ENCODE measurements at places on chromosomes 16 and 17.

DNA sequence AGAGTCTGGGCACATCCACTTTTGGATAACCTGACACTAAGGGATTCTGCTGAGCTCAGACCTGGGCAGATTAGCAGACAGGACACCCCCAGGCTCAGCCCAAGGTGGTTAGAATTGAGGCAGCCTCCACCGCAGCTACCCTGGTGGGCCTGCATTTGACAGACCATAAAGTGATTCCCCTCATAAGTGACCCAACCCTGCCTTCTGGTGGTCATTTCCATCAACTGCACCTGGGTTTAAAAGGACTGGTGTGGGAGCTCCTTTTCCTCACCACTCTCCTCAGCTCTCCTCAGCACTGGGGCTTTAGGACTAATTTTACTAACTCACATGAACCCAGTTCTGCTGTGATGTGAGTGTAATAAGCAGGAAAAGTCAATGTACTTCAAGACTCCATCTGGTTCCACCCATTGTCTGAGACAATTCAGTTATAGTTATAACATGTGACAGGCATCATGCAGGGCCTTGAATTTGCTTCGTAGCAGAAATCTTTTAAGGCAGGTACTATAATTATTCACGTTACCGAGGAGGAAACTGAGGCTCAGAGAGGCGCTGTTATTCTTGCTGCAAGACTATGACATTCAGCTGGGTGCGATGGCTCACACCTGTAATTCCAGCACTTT, 42.5 kb downstream of the MYH3 start:
- DNase-seq = peak; percentile 7

- no peak for DNase-seq
Observed at GRCh38 chr17:50660887-50661345, 26.2 kb downstream of the ABCC3 start.

DNA sequence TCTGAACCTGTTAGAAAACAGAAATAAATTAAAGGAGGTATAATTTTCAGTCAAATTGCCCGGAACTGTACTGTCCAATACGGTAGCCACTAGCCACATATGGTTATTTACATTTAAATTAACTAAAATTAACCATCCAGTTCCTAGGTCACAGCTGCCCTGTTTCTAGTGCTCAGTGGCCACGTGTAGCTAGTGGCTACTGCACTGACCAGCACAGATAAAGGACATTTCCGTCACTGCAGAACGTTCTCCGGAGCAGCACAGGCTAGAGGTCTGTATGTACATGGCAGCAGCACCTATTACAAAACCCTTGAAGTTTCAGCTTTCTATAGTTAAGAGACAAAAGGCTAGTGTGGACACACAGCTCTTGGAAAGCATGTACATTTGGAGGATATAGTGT, 33.7 kb downstream of the CPSF4L start:
- DNase-seq = no peak

DNA sequence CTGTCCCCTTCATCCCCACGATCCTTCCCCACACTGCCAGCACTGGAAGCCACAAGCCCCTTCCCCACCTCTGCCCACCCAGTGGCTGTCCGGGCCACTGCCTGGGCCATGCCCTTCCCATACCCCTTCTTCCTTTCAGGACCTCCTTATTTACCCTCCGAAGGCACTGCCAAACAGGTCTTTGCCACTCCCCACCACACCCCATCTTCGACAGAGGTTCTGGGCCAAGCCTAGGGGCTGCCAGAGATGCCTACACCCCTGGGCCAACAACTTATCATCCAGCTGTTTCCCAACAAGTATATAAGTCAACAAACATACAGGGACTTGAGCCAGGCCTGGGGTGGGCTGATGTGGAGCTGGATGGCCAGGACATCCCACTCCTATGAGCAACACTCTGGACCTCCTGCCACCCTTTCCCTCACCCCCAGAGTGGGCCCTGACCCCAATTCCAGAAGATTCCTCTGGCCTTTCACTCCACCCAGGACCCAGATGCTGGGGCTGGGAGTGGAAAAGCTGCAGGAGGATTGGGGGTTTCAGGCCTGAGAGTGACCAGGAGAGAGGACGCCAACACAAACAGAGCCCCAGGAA, 1.5 kb upstream of the PPP1R1B start:
- DNase-seq = no peak

- DNase-seq = no peak
Observed at GRCh38 chr16:68590201-68590994, 51.3 kb downstream of the ZFP90 start.

- DNase-seq = no peak
Observed at GRCh38 chr17:29235904-29236303, 10.8 kb upstream of the CRYBA1 start.

- no peak for DNase-seq
Observed at GRCh38 chr16:56603589-56603988, 4.8 kb upstream of the MT2A start.

- DNase-seq = no peak
Observed at GRCh38 chr17:81239714-81240555, 817 bp downstream of the NDUFAF8 start.

DNA sequence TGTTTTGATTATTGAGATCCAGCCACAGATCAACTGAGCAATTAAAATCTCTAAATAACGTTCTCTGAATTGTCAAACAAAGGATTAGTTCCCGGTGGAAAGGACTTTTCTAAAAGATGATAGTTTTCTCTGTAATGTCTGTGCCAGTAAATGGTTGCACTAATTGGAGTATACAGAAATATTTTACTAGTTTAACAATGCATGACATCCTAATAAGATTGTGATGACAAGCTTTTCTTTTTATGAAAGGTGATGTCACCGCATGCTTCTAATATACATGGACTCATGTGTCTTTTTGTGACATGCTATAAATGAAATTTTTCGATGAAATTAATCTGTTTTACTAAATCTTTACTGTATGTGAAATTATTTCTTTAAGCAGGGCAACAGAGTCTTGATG, 211.1 kb downstream of the IRX3 start:
- no peak for DNase-seq

DNA sequence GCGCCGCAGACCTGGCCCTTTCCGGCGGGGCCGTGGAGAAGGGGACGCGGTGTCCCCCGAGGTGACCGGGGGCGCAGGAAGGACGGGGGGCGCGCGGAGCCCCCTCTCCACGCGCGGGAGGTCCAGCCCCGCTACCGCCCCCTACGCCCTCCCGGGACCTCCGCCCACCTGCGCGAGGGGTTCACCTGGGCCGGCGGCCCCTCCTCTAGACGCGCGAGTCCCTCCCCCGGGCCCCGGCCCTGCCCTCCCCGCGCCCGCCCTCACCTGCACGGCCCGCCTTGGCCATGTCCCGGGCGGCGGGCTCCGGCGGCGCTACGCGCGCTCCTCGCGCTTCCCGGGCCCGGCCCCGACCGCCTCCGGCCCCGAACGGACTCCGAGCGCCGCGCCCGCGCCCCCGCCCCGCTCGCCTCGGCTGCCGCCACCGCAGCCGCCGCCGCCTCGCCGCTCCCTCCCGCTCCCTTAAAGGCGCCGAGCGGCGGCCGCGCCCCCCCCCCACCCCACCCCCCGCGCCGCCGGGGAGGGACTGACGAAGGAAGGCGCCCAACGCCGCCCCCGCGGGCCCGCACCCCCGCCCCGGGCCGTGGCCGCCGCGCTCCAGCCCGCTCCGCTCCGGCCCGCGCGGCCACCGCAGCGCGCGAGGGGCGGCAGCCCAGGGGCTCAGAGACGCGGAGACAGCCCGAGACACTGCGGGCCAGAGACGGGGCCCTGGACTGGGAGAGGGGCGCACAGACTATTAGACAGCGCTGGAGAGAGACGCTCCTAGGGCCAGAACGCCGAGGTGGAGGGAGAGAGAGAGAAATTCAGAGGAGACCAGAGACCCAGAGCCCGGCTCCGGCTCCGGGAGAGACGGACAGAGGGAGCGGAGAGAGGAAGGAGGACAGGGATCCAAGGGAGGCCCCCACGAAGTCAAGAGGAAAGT, at the start of gene PITPNM3:
Gene PITPNM3, minus strand, starts transcription at position 435 of the 919 bp plus-strand sequence. Its CDS starts 149 bp downstream, at position 286.
- no peak for DNase-seq

DNA sequence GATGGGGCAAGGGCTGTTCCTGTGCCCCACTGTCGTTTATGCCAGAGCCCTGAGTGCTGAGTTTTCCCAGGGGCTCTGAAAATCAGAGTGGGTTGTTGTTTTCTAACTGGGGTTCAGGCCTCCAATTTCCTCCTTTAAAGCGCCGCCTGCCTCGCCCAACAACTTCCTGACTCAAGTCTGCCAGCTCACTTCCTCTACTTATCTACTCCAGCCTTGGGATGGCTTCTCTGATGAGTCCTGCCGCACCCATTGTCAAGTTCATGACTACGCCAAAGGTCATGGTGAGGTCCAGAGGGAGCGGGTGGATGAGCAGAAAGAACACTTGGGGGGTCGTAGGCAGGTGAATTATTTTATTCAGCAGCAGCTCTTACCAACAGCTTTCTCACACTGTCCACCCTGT, 104.7 kb downstream of the UTP18 start:
- no peak for DNase-seq

GRCh38 chr17:10328971-10329923, 43.6 kb downstream of the MYH13 start:
- no peak for DNase-seq

DNA sequence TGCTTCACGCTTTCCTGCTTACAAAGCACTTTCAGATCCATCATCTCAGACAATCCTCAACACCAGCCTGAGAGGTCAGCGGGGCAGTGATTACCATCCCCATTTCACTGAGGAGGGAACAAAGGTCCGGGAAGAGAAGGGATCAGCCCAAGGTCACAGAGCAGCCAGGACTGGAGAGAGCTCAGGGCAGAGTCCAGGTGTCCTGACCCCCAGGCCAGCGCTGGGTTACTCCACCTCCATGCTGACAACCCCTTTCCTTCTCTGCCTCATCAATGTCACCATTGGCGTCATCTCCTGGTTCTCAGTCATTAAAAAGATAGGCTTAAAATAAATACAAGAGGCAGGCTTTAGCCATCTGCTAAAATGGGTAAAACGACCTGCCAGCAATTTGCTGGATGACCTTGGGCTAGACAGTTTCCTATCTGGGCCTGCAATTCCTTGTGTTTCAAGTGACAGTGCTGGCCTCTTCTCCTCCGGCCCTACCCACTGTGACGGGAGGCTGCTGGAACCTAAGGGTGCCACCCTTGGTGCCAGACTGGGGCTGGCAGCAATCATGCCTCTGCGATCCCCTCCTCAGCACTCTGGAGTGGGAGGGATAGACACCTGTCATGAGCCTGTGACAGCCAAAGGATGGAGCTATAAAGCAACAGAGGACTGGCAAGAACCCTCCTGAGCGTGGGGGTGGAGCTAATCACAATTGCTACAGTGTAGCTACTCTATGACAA, 79.5 kb upstream of the CCL1 start:
- no peak for DNase-seq

- no peak for DNase-seq
Observed at GRCh38 chr16:54632322-54633220, 298.1 kb upstream of the IRX5 start.

DNA sequence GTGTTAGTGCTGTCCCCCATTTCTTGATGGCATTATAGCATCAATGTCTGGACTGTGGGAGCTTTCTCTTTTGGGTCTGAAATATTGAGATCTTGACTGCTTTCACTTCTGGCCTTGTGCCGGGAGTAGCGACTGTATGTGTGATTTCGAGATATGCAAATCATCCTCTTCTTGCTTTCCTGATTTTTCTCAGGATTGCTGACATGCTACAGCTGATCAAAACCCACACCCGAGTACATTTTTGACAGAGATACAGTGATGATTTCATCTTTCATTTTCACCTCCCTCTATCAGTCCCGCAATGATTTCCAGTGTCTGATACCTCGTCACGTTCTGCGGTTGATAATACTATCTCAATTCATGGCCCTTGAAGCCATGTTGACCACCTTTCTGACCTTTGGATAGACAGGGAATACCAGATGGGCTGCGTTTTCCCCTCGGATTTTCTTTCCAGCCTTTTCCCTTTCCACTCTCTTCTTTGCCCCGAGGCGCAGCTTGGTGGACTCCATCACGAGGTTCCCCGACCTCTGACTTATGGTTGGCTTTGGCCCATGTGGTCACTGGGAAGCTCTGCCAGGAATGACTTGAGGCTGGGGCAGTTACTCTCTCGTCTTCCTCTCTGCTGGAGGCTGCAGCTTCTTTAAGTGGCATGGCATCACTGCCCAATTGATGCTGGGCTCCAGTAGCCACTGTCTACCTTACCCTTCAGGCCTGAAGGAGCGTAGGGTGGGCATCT, 184.4 kb downstream of the SNX29 start:
- no peak for DNase-seq

DNA sequence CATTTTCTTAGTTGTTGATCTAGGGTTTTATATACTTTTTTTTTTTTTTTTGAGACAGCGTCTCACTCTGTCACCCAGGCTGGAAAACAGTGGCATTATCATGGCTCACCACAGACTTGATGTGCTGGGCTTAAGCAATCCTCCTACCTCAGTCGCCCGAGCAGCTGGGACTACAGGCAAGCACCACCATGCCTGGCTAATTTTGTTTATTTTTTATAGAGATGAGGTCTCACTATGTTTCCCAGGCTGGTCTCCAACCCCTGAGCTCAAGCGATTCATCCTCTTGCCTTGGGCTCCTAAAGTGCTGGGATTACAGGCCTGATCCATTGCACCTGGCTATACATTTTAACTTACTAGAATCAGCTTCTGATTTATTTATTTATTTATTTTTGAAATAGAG, 34.2 kb upstream of the ATP2A3 start:
- DNase-seq = no peak

- no peak for DNase-seq
Observed at GRCh38 chr17:51434434-51435170, 174.3 kb downstream of the UTP18 start.

- DNase-seq = no peak
Observed at GRCh38 chr17:37737971-37738370, 6.9 kb downstream of the HNF1B start.

DNA sequence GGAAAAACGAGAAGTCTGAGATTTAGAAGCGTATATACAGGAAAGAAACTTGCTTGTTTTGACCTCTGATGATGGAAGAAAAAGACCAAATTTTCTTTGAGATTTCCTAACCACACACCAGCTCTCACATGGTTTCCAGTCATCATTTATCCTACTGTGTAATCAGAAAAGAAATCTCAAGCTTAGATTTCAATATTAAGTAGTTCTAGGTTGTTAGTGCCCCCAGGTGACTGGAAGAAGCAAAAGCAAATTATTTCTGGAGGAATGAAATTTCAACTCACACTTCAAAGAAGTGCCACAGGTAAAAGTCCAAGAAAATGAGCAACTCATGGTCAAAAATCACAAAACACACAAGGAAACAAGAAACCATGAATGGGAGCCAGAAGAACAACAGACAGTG, 51.8 kb upstream of the KDM6B start:
- peak; percentile 11 for DNase-seq

- DNase-seq = no peak
Observed at GRCh38 chr17:13973960-13974651, 95.2 kb upstream of the COX10 start.

Measured in AG04450 (cell line).